ENCODE measurements at places on chromosomes 4 and X.

GRCh38 chr4:139955600-139955999, 198.4 kb downstream of the MAML3 start:
- peak; percentile 14 for DNase-seq

- no peak for DNase-seq
Measured at GRCh38 chrX:151346931-151347543, 50.0 kb upstream of the VMA21 start.

DNA sequence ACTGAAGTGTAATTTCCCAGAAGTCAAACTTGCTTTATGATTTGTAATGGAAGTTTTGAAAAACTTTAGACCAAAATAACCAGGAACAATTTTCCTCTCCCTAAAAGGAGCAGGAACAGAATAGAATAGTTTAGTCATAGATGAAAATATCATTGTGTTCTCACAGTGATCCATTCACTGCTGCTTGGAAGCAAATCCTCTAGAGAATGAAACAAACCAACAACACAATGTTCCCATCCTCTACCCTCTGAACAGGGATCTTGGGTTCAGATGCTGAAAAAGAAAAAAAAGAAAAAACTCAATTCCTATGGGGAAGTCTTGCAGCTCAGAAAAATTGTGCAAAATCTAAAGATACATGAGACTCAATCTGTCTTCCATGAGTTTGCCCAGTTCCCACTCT, 12.2 kb downstream of the DSPP start:
- no peak for DNase-seq

- peak; percentile 18 for DNase-seq
Measured at GRCh38 chr4:56619160-56619559, 61.9 kb downstream of the HOPX start.

- no peak for DNase-seq
Measured at GRCh38 chr4:3442460-3442958, 741 bp downstream of the HGFAC start.

All from DMS79 treated with DMSO at 0.1 percent for 48 hours (cell line).